ENCODE measurements at places on chromosomes 11 and 22.

DNA sequence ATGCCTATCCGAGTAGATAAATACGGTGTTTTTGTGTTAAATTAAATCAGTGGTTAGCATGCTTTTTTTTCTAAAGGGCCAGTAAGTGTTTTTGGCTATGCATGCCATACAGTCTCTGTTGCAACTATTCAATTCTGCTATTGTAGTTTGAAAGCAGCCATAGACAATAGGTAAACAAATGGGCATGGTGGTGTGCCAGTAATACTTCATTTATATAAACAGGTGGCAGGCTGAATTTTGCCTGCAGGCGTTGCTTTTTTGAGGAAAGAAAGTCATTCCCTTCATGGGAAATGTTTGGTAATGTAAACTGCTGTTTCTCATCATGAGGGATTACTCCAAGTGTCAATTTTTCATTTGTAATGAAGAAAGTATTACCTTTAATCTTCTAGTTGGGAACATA lies 106.5 kb downstream of the TMEM135 start:
- DNase-seq, result no peak

DNA sequence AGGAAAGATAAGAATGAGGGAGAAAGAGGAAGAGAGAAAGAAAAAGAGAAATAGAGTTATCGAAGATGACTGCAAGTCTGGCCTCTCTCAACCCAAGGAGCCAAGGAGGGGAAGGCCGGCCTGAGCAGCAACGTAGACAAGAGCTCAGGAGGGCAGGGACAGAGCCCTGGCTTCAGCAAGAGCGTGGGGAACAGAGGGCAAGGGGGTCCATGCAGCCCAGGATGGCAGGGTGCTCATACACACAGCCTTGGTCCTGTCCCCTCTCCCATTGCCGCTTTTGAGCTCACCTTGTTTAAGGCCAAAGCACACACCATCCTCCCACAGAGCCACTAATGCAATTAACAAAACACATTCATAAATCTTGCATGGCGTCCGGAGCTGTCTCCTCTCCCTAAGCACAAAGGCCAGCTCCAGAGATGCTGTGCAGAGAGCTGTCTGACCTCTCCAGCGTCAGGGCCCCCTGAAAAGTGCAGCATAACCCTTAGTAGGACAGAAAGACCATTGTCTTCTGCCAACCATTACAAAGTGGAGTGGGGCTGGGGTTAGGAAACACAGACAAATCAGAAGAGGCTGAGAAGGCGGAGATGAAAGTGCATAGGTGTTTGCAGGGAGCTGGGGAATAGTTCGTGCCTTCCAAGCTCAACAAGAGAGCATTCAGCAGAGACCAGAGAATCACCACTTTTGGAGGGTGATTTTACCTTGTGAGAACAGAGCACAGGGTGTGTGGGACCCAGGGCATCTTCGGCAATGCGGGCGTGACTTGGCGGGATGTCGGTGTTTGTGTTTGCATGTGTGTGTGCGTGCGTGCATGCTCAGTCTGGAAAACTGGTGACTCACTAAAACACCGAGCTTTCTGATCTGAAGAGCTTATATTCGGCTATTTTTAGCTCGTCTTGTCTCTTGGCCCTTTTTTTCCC lies 28.2 kb upstream of the JAM3 start:
- peak; percentile 29 for DNase-seq

DNA sequence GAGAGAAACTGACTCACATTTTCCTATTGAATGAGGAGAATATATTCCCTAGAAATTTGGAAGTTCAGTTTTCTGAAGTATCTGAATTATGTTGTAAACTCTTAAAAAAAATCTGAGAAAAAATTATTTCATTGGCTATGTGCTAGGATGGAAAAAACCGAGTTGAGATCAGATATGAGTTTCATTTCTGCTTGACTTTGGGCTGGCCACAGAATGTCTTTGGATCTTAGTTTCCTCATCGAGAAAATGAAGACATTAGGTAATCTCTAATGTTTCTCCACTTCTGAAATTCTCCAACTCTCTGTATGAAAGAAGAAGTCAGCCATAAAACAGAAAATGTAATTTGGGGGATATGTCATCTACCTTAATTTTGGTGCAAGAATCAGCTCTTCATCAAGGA lies 28.8 kb downstream of the SLN start:
- no peak for DNase-seq

DNA sequence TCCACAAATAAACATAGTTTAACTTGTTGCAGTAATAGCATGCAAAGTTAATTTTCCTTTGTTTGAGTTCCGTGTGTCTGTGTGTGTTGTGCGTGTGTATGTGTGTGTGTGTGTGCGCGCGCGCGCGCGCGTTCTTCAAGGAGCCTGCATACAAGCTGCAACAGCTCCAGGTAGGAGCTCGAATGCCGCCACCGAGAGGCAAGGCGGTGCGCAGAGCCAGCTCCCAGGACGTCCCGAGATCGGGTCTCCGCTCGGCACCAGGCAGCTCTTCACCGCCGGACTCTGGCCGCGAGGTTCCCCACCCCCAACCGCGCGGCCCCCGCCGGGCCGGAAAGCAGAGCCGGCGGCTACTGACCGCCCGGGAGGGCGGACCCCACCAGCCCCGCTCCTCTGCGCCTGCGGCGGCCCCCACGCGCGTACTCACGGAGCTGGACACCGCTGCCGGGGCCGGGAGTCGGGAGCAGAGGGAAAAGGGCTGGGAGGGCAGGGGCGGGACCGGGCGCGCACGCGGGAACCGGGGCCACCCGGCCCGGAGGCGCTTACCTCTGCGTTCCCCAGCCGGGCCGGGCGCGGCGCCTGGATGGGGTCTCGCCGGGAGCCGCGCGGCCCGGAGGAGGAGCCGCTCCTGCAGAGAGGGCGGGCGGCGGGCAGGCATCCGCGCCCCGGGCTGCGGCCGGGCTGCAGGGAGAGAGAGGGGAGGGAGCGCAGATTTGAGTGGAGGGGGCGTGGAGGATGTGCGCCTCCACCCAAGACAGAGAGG lies 40.4 kb upstream of the AKIP1 start:
- DNase-seq, result peak; percentile 16

DNA sequence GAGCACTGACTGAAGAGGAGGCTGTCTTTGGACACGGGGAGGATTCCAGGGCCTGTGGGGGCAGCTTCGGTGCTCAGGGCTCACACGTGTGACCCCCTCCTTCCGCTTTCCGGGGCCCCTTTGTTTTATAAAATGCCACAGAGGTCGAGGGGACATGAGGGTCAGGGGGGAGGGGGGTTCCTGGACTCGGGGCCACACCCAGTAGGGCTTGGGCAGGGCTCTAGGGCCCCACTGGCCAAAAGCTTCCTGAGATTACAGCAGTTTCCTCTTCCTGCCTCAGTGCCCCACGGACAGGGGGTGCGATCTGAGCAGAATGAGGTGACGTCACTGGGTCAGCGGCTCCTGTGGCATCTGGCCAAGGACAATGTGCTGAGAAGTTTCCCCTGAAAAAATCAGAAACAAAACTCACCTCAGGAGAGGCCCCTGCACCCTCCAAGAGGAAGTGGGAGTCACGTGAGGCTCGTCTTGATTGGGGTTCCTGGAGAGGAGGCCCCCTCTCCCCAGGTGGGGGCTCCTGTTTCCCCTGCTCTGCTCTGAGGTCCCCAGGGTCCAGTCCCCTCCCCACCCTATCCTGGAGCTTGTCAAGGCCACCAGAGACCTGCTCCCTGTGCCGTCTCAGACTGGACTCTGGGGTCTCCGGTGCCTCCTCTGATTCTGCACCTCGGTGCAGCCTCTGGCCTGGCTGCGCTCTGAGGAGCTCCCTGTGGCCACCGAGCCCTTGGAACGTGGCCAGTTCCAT lies 6.4 kb upstream of the IFITM3 start:
- DNase-seq, result no peak

DNA sequence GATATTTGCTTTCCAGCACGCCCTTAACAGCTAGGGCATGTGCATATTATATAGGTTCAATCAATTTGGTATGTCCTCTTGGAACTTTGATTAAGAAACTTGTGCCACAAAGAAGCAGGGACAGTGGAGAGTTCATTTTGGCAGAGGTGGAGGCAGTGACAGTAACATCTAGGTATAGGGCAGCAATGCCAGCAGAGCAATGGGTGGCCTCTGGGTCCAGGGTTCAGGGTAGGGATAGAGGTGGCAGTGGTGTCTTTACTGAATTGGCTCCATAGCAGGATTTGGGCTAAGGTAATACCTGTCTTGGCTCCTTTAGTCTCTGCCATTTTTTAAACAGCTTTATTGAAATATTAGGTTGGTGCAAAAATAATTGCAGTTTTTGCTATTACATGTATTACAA lies 24.4 kb upstream of the POLD3 start:
- no peak for DNase-seq

GRCh38 chr11:116895048-116895757 lies 57.8 kb upstream of the APOA1 start:
- DNase-seq, result peak; percentile 28

- no peak for DNase-seq
Observed at GRCh38 chr11:120696597-120697218, 185.2 kb downstream of the GRIK4 start.

- DNase-seq, result no peak
Observed at GRCh38 chr11:97279341-97279740, 889.5 kb downstream of the JRKL start.

- DNase-seq, result no peak
Observed at GRCh38 chr11:119479685-119480275, 56.8 kb upstream of the THY1 start.

- DNase-seq, result no peak
Observed at GRCh38 chr11:95101935-95102334, 12.3 kb downstream of the ENDOD1 start.

- DNase-seq, result no peak
Observed at GRCh38 chr11:8291421-8292350, 28.0 kb upstream of the LMO1 start.

DNA sequence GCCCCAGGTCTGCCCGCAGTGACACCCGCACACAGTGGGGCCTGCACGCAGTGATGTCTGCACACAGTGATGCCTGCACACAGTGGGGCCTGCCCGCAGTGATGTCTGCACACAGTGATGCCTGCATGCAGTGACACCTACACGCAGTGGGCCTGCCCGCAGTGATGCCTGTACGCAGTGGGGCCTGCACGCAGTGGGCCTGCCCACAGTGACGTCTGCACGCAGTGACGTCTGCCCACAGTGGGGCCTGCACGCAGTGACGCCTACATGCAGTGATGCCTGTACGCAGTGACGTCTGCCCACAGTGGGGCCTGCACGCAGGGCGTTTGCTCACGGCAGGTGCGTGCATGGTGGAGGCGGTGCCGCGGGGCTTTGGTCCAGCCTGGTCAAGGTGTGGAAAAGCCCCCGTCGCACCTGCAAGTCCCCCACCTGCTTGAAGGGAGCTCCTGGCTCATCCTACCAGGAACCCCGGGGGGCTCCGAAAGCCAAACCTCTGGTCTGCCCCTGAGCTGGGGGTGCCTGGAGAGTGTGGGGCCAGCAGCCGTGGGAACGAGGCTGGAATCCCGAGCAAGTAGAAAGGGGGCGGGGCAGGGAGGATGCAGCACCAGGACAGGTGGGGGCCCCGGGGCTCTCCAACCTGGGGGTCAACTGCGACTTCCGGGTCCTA lies 8.9 kb upstream of the SYT8 start:
- DNase-seq, result no peak

- no peak for DNase-seq
Observed at GRCh38 chr22:29129808-29130140, 56.9 kb downstream of the KREMEN1 start.

DNA sequence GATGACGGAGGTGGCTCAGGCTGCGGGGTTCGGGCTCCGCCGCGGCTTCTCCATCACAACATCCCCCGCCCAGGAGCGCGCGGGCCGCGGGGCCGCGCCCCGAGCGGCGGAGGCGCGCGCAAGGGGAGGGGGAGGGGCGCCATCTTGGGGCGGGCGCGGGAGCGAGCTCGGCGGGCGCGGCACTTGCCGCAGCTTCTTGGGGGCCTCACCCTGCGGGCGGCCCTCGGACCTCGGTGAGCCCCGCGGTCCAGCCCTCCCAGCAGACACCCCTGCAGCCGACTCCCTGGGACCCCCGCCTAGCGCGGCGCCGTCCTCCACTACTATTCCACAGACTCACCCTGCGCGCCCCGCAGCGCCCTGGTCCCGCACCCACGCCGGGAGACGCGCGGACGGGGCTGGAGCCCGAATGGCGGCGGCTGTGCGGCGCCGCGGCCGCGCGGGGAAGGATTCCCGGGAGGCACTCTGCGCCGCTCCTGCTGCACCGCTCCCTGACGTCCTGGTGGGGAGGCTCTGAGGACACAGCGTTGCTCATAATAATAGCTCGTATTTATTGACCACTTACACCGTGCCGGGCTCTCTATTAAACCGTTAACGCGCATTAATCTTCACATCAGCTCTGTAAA lies at the start of gene APBB1:
TSS of gene APBB1 (minus strand) at position 86 of the 623 bp plus-strand sequence. CDS start 7,747 bp downstream, outside the sequence.
- peak; percentile 70 for DNase-seq

DNA sequence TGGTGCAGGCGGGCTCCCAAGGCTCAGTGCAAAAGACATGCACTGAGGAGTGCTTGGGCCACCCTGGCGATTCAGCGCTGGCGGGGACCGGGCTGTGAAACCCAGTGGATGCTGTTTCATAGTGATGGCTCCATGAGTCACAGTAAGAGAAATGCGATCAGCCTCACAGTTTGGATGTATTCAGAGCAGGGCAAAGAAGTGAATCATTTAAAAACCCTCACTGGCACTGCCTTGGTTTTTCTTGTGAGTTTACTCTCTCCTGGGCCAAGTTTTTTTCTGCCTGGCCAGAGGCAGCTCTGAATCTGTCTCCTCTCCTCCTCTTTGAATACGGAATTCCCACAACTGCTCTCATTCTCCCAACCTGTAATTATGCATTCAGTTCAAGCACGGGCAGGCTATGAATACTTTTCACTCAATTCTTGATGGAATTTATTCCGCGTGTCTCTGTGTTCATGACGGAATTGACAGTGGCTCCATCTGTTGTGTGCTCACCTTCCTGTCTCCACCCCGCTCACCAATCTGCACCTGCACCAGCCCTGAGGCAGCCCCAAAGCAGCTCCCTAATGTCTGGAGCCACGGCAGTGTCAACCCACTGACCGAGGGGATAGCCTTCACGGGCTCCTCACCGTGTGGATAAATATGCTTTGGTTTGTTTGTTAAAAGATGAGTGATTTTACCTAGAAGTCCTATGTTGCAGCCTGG lies 14.9 kb downstream of the ADAMTS8 start:
- no peak for DNase-seq

DNA sequence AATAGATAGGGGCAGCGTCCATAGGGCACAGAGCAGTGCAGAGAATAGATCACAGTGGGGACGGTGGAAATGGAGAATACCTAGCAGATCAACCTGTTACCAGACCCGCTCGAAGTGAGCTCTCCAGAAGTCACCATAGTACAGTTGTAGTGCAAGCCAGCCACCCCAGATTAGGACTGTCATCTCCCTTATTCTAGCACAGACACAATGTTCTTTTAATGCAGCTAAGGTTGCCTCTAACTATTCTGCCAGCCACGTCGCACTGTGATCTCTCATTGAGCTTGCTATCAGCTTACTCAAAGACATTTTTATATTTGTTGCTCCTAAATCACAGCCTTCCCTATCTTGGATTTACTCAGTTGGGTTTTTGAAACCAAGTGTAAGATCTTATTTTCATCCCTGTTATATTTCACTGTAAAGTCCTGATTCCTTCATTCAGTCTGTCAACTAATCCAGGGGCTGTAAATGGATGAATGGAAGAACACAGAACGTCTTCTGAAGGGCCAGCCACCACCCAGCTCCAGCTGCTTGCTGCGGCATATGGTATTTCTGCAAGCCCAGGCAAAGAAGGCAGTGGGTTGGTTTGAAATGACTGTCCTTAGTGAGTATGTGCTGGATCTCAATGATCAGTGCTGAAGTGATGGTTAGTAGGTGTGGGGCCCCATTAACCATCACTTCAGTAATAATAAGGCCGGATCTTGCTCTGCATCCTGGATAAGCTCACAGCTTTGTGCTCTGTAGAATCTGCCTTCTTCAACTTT lies 3.4 kb downstream of the PARVA start:
- no peak for DNase-seq
